HT1080 (cell line): ENCODE measurements at places on chromosomes 4 and X. TPM values are rescaled to one million over a fixed set of nuclear protein-coding genes. Genes with fewer than 3 reads are reported as not detected.

The CTAG1A gene
- total RNA-seq = 130 and 312 TPM in 2 replicates

The AKAP14 gene
- not detected in 2 replicates for total RNA-seq

The TSPAN6 gene
- 16.3 and 17.5 TPM in 2 replicates for total RNA-seq

The PDGFRA gene
- not detected in 2 replicates for total RNA-seq
